Brain (organoid and tissue), 16 donors: ENCODE measurements at places on chromosomes 7 and 10.

DNA sequence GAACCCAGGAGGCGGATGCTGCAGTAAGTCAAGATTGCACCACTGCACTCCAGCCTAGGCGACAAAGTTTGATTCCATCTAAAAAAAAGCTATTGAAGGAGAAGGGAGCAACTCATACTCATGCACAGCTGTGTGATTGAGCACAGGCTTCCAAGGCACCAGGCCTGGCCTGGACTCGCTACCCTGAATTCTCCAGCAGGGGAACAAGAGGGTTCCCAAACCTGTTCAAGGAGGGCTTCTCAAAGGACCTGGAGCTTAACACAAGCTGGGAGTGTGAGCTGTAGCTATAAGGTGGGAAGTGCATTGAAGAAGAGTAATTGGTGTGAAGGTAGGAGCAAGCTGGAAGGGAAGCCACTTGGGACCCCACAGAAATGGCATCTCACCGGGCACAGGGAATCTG lies 15.1 kb upstream of the DDIT4 start:
- no peak for DNase-seq

DNA sequence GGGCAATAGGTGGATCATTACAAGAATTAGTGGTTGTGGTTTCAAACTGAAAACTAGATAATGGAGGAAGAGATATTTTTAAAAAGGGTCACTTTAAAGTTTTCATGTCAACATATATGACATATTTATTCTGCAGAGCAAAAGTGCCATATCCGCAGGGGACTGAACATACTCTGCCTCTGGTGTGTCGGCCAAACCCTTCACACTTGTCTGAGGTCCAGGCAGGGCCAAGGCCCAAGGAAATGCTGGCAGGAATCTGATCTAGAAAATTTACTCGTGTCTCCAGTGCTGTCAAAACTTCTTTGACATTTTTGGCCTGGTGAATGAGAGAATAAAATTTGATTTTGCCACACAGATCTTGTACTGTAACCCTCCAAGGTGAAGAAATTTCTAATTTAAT lies 562.3 kb downstream of the CCSER2 start:
- DNase-seq = peak; percentile 67

DNA sequence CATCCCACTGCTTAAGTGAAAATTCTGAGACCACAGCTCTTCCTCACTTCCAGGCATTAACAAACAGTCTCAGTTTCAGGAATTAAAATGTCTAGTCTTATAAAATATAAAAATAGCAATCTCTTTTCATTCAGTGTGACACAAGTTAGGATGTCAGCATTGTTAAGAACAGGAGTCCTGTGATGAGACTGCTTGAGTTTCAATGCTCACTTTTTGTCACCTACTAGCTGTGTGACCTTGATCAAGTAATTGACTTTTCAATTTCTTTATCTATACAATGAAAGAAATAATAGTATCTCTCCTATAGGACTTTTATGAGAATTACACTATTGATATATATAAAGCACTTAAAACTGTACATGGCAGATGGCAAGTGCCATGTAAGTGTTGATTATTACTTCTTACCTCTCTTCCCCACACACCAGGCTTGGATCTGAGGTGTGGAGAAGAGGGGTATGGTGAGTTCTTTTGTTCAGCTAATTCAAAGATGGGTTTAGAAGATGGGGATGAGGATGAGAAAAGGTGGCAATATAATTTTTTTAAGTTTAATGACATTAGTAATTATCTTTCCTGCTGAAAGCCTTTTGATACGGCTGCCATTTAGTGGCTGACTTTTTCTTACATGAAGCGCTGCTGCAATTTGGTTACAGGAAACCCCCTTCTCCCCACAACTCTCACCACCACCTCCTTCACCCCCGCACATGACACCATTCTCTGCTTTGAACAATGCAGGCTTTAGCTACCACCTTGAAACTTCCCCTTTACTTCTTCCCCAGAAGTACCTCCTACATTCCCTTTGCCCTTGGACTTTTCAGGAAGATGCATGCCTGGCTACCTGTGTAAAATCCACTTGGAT lies 20.8 kb upstream of the HYAL4 start:
- DNase-seq = no peak

DNA sequence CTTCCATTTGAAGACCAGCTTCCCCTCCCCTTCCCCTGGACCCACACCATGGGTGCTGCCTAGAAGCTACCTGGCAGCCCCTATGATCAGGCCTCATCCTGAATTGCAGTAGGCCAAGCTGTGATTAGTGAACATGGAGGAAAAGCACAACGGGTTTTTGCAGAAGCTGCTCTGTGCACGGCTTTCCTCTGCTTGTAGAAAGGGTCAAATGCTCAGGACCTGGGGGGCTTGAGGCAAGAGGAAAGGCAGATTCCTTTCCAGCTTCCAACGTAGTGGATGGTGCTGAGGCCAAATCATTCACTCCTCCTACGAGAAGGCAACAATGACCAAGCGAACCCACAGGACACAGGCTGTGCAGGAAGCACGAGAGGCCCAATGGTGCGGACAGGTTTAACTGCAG lies 410.3 kb upstream of the SHH start:
- no peak for DNase-seq

- no peak for DNase-seq
Measured at GRCh38 chr7:33471636-33472242, 342.4 kb downstream of the BBS9 start.

DNA sequence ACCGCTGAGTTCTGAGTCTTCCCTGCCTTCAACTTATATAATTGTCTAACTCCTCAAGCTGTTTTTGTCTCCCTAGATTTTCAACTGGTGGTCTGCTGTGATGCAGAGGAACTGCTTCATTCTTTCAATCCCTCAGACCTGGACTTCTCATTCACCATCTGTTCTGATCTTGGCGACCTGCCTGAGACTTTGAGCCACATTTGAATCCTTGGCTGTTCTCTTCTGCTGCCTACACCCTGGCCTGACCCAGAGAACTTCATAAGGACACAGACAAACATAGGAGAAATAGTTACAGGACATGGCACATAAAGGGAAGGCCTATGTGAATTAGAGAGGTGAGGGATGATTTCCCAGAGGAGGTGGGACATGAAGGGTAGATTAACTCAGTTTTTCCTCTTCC lies 326.7 kb downstream of the PTEN start:
- no peak for DNase-seq

- no peak for DNase-seq
Measured at GRCh38 chr7:2082139-2082998, 150.4 kb downstream of the MAD1L1 start.

DNA sequence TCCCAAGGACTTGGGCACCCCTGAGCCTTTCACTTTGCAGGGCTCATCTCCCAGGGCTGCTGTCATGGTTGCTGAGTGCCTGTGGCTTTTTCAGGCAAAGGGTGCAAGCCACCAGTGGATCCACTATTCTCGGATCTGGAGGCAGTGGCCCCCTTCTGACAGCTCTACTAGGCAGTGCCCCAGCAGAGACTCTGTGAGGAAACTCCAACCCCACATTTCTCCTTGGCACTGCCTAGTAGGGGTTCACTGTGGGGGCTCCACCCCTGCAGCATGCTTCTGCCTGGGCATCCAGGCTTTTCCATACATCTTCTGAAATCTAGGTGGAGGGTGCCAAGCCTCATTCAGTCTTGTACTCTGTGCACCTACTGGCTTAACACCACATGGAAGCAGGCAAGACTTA lies 675.0 kb upstream of the MBL2 start:
- no peak for DNase-seq

DNA sequence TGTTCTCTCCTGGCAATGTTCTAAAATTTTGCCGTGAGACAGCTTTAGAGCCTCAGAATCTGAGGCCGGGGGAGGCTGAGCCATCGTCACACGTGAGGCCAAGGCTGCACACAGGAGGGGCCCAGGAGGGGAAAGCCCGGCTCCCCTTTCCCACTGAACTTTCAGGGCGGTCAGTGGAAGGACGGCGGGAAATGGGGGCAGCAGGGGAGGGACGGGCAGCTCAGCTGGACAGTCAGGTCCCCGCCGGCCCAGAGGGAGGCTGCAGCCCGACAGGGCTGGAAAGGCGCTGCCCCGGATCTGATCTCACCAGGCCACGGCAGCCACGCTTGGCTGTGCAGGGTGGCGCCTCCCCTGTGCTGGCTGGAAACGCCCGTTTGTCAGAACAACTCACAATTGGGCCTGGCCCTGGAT lies 43.3 kb upstream of the ADGRA1 start:
- no peak for DNase-seq

DNA sequence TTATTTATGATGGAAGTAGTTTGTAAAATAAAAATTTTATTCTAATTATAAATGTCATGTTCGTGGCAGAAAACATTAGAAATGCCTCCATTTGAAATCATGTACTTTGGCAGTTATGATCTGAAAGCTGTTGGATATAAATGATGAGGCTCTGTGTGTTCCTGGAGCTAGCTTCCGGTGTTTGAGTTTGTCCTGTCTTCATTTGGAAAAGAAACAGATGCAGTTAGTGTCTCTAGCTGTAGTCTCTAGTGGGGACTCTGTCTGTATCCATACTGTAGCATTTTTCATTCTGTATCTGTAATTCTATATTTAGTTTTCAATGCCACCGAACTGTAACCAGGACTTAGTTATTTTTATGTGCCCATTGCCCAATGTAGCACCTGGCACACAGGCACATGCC lies 197.0 kb upstream of the FZD1 start:
- peak; percentile 23 for DNase-seq

DNA sequence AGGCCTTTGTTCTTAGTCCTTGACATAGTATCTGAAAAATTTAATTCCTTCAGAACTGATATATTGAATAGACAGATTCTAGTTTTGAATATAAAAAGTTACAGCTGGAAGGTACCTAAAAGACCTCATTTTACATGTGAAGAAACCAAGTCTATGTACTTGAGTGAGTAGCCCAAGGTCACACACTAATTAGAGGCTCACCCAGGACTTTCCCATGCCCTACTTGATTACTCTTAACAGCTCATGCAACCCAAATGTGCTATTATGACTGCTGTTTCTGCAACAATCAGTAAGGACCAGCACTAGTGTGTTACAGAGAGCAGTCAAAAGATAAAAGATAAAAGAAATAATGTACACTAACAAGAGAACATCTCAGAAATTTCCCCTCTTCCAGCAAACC lies 40.7 kb upstream of the BET1 start:
- no peak for DNase-seq

- peak; percentile 60 for DNase-seq
Measured at GRCh38 chr10:11685787-11686218, 56.4 kb upstream of the ECHDC3 start.

DNA sequence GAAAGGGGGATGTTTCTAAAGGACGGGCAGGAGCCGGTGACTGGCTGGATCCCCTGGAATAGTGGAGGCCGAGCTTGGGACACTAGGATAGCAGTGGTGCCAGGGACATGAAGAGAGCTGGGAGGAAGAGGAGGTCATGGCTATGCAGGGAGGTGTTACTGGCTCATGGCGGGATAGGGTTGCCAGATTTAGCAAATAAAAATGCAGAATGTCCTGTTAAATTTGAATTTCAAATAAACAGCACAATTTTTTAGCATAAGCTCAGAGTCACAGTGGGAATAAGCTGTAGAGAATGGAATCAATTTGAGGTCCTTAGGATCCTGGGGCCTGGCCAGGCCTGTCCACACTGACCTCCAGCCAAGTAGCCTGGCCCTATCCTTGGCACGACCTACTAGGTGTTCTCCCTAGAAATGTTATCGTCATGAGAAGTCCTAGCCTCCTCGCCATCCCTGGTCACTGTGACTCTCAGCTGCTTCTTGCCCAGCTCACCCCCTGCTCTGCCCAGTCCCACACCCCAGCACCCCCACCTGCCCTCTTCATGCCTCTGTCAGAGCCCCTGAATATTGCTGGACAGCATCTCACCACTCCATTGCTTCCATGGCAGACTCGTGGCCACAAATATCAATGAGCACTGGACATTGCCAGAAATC lies 7.6 kb upstream of the KCP start:
- no peak for DNase-seq

- no peak for DNase-seq
Measured at GRCh38 chr7:96308950-96309263, 13.0 kb downstream of the SLC25A13 start.

DNA sequence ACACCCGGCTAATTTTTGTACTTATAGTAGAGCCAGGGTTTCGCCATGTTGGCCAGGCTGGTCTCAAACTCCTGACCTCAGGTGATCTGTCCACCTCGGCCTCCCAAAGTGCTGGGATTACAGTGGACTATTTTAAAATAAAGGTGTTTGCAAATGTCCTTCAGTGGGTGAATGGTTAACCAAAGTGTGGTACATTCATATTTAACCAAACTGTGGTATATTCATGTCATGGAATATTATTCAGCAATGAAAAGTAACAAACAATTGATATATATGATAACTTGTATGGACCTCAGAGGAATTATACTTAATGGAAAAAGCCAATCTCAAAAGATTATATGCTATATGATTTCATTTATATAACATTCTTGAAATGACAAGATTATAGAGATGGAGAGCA lies 190.0 kb downstream of the CREB5 start:
- no peak for DNase-seq

DNA sequence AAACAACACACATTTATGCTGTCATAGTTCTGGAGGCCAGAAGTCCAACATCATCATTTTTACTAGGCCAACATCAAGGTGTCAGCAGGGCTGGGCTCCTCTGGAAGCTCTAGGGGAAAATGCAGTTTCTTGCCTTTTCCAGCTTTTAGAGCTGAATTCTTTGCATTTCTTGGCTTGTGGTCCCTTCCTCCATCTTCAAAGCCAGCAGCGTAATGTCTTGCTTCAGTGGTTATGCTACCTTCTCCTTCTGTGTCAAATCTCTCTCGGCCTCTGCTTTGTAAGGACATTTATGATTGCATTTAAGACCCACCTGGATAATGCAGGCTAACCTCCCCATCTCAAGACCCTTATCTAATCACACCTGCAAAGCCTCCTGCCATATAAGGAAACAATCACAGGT lies 66.5 kb upstream of the ANKRD1 start:
- DNase-seq = no peak

GRCh38 chr7:128037880-128038619 lies 6.8 kb upstream of the LRRC4 start:
- no peak for DNase-seq

- DNase-seq = peak; percentile 82
Measured at GRCh38 chr7:134140889-134141867, 14.0 kb downstream of the LRGUK start.
